ENCODE measurements at places on chromosomes 1 and 21.
A peak's percentile ranks its signal among the peaks of the same experiment; 100 is the strongest.

- DNase-seq, result no peak
Observed at GRCh38 chr1:85427849-85428248, 37.1 kb downstream of the DDAH1 start.

DNA sequence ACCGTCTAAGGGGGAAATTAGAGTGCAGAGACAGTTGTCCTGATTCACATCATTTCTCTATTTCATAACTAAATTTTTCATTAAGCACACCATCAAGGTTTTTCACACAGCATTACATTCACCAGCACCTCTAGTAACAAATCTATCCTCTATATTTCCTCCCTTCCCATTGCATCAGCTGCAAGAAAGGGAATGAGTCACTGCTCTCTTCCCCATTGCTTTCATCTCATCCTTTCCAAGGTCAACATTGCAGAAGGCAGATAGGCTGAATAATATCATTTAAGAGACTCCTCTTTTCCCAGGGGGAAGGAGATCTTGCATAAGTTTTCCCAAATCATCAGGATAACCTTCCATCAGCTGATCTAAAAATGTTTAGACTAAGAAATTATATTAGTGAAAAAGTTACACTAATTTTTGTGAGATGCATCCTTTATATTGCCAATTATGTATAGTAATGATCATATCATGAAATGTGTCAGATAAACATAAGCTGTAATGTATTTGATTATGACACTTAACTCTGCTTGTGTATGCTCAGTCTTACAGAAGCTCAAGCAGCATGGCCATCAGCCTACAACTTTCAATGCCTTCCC lies 4.3 kb downstream of the INTS7 start:
- DNase-seq, result no peak

GRCh38 chr1:178192686-178193085 lies 98.8 kb downstream of the RASAL2 start:
- peak; percentile 37 for DNase-seq

DNA sequence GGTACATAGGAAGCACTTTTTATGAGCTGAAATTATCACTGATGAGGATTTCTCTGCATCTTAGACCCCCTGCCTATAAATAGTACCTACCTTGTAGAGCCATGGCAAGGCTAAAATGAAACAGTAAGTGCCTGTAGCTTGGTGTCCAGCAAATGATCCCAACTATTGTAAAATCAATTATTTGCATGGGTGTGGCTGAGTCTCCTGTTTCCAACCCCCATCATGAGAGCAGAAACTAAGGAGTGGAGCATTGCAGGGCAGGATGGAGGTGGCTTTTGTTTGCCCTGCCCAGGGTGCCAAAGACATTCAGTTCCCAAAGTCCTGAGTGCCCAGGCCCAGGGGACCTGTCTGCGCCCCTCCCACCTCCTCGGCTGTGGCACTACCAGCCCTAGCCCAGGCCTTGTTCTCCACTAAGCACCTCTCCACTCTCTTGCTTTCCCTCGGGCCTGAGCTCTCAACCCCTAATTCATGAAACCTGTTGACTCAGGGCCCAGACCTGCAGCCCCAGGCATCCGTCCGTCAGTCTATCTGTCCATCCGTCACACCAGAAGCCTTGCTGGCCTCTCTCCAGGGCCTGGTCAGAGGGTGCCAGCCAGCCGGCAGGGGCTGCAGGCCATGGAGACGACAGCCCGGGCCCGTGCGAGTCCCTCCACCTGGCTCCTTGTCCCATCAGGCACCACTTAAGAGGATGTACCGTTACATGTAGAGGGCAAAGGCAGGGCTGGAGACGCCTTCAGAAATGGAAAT lies 39.6 kb downstream of the PAX7 start:
- no peak for DNase-seq

DNA sequence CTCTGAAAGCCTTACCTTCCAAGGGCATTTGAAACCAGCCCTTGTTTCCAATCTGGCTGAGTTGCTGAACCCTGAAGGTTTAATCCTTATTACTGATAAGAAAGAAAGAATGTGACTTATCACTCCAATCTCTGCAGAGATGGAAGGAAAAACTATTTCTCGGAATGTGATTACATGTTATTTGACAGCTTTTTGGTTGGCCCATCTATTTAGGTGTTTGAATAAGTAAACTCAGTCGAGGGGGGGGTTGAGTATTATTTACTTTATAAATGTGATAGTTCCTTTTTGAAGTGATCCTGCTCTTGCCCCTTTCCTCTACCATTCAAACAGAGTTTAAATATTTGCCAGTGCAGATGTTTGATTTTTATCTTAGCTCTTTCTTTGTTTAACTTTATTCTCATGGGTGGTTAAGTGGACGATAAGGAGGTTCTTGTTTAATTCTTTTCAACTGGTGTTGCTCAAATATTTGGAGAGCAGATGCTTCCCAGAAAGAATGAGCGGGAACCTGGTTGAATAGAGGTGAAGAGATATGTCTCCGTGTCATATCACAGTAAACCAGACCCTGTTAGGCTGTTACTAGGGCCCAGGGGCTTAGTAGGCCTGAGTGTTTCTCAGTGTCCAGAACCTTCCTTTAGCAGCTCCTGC lies 126.1 kb downstream of the CACHD1 start:
- no peak for DNase-seq

DNA sequence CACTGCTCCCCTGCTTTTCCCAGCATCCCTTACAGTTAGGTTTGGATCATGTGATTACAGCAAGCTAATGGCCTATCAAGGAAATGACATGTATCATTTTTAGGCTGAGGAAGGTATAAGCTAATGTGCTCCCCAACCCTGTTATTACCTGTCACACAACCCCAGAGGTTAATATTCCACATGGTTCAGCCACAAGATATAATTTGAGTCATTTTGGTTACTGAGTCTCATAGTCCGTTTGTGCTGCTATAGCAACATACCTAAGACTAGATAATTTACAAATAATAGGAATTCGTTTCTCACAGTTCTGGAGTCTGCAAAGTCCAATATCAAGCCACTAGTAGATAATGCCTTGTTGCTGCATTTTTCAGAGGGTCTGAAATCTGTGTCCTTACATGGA lies 29.1 kb upstream of the SLC16A1 start:
- no peak for DNase-seq

DNA sequence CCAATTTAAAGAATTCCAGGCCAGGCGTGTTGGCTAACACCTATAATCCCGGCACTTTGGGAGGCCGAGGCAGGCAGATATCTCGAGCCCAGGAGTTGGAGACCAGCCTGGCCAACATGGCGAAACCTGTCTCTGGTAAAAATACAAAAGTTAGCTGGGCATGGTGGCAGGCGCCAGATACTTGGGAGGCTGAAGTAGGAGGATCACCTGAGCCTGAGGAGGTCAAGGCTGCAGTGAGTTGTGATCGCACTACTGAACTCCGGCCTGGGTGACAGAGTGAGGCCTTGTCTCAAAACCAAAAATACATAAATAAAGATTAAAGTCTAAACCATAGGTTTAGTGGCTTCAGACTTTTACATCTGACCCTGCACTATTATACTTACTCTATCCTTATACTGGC lies 32.4 kb downstream of the BTG3 start:
- no peak for DNase-seq

- DNase-seq, result no peak
Observed at GRCh38 chr1:181180407-181181031, 92.0 kb downstream of the IER5 start.

GRCh38 chr1:116515702-116516101 lies 55.1 kb downstream of the CD58 start:
- DNase-seq, result no peak

GRCh38 chr1:18618546-18619466 lies 11.8 kb upstream of the PAX7 start:
- no peak for DNase-seq

DNA sequence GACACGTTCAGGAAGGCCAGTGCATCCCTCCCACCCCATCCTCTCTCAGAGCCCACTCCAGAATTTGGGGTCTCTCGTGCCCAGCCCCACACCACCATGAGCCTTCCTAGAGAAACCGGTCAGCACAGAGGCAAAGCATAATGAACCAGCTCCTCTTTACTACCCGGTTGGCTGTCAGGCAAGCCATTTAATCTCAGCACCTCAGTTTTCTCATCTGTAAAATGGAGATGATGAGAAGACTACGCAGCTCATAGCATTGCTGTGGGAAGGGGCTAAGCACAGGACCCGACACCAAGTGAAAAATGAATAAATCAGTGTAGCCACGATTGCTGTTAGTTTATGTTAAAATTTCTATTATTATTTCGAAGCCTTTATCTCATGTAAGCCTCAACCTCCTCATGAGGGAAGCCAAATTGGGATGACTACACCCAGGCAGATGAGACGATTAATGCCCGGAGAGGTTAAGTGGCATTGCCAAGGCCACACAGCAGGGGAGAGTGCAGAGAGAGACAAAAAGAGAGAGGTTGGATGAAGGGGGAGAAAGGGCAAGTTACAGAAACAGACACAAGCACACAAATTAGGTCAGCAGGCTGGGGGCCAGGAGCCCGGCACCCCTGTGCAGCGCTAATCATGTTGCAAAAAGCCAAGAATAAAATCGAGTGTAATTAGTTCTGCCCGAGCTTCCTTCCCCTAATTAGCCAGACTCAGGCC lies 25.7 kb downstream of the SDC3 start:
- no peak for DNase-seq

GRCh38 chr1:235563513-235564061 lies 59.3 kb upstream of the B3GALNT2 start:
- no peak for DNase-seq

DNA sequence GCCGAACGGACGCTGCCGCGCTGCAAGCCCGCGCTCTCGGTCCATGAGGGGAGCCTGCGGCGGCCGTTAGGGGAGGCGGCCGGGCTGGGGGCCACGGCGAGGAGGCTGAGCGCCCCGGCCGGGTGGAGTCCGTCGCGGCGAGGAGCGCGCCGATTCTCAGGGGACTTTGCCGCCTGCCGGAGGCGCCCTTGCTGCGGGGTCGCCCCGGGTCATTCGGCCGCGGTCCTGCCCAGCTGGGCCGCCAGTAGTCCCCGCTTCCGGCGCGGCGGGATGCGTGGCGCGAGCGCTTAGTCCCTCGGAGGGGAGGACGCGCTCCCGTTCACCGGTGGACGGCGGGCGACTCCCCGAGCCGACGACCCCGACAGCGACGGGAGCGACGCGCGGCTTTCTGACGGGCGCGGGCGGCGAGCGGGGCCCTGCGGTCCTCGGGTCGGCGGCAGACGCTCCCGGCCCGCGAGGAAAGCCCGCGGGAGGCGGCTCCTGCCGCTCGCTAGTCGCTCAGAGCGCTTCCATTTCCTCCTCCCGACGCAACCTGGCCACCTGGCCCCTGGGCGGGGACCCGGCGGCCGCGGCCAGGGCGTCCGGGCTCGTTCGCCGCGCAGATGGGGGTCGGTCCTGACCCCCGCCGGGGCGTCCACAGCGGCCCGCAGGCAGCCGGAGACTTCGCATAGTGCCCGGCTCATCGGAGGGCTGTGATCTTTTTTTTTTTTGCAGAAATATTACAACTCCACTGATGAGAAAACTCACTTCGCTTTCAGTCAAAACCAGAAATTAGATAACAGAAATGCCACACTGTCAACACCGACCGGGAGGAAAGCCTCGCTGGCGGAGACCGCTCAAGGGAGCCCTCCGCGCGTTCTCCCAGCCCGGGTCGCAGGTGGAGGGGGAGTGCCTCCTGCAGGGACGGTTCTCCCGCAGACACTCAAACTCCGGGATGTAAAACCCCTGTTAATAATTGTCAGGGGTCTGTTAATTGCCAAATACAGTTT lies 641 bp upstream of the ZBTB21 start:
- no peak for DNase-seq

- peak; percentile 91 for DNase-seq
Observed at GRCh38 chr1:39268112-39268581, 63.7 kb downstream of the MACF1 start.

GRCh38 chr1:117618450-117619122 lies 12.7 kb downstream of the TENT5C start:
- DNase-seq, result no peak

GRCh38 chr1:81007024-81007423 lies 793.7 kb upstream of the ADGRL2 start:
- no peak for DNase-seq
